ENCODE measurements at places on chromosomes 1 and 21.

DNA sequence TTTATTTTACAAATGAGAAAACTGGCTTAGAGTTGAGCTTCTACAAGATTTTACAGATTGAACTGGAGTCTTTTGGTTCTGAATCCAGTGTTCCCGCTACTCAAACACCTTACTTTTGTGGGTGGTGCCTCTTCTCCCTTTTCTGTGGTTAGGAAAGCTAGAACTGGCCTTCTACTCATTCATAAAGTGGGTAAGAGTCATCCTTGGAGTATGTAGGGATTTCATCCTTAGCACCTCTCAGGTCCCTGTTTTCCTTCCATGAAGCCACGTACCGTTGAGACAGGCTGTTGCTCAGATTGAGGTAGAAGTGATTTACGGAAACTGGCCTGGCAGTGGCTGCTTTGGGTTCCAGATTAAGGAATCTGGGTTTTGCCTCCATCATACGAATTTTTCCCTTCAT, 35.8 kb downstream of the WNT4 start:
- DNase-seq, result no peak

DNA sequence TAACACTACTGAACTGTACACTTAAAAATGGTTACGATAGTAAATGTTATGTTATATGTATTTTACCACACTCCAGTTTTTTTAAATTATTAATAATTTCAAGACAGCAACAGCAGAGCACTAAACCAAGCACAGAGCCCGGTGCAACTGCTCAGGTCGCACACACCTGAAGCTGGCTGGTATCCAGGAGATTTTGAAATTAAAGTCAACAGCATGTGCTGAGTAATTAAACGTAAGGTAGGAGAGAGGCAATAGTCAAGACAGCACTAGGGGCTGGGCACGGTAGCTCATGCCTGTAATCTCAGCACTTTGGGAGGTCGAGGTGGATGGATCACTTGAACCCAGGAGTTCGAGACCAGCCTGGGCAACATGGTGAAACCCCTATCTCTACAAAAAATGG, 35.1 kb upstream of the SLC30A10 start:
- DNase-seq, result no peak

- peak; percentile 79 for DNase-seq
Observed at GRCh38 chr1:36386265-36387140, 779 bp upstream of the STK40 start.

DNA sequence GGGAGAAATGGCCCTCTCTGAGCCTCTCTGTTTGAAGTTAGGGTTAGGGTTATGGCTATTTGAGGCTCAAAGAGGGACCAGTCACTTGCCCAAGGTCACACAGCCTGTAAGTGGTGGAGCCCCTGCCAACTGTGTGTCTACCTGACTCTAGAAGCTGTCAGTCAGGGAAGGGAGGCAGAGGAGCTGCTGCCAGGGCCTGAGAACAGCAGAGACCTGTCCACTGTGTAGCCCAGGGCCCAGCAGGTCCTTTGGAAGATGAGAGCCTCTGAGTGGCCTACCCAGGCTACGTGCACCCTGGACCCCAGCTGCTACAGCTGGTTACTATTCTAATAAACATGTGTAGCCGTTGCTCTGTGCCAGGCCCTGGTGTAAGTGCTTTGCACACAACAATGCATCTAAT, 15.1 kb upstream of the EDN2 start:
- no peak for DNase-seq

GRCh38 chr1:9494936-9495758, 44.1 kb upstream of the SLC25A33 start:
- peak; percentile 21 for DNase-seq

DNA sequence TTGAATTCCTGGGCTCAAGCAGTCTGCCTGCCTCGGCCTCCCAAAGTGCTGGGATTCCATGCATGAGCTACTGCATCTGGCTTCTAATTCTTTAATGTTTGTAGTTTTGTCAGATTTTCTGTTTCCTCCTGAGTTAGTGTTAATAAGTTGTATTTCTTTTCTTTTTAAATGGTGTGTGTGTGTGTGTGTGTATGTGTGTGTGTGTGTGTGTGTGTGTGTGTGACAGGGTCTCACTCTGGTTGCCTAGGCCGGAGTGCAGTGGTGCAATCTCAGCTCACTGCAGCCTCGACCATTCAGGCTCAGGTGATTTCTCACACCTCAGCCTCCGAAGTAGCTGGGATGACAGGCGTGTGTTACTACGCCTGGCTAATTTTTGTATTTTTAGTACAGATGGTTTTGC, 50.2 kb downstream of the ADARB1 start:
- no peak for DNase-seq

- no peak for DNase-seq
Observed at GRCh38 chr1:58454385-58454784, 92.1 kb downstream of the OMA1 start.

- no peak for DNase-seq
Observed at GRCh38 chr1:94739521-94740061, 80.6 kb upstream of the SLC44A3 start.

GRCh38 chr21:33069994-33070743, at the start of gene OLIG1:
Gene OLIG1 (plus strand): TSS chr21:33070141. CDS start chr21:33070247, 106 bp downstream.
- peak; percentile 80 for DNase-seq

- no peak for DNase-seq
Observed at GRCh38 chr1:219883400-219884332, 44.7 kb downstream of the SLC30A10 start.

DNA sequence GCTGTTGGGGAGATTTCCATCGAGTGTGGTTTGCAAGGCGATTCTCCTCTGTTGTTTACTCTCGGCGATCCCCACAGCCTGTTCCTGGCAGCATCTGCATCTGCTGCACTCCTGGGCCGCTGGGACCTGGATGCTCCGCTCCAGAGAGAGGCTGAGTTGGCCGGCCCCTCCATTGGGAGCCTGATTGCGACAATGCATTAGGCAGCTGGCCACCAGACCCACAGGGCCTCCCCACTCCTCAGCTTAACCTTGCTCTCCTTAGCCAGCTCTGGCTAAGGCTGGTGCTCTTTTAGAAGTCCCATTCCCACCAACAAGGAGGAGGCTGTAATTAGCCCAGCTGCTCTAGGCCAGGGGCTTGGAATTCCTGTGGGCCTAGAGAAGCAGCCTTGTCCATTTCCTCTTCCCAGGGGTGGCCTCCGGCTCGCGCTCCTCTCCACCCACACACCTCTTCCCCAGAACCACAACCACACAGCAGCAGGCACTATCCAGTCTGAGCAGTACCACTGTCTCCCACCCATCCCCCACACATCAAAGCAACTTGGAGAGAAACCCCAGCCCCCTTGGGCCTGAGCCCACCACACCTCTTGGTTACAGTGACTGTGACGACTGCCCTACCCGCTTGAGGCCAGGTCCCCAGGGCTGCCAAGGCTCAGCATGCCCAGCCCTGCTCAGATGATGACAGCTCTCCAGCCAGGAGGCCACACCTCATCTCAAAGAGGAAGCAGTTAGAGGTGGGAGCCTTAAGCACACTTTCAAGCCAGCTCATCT, 193.8 kb upstream of the EDN2 start:
- no peak for DNase-seq

DNA sequence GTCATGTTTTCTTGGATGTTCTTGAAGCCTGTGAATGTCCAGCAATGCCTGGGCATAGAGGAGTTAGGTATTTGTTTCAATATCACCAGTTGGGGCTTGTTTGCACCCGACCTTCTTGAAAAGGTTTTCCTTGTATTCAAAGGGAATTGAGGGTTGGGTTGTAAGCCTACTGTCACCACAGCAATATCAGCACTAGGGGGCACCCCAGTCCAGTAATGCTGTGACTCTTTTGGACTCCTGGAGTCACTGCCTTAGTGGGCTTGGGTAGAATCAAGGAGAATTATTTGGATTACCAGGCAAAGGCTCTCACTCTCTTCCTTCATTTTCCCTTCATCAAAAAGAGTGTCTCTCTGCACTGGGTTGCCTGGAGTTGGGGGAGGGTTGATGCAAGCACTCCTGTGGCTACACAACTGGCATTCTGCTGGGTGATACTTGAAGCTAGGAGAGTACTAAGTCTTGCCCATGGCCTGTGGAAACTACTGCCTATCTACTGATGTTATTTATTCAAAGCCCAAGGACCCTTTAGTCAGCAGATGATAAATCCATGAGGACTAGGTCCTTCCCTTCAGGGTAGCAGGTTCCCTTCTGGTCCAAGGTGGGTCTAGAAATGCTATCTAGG, 34.5 kb downstream of the OR10R2 start:
- DNase-seq, result no peak

- no peak for DNase-seq
Observed at GRCh38 chr1:184747089-184747955, 7.3 kb downstream of the EDEM3 start.

DNA sequence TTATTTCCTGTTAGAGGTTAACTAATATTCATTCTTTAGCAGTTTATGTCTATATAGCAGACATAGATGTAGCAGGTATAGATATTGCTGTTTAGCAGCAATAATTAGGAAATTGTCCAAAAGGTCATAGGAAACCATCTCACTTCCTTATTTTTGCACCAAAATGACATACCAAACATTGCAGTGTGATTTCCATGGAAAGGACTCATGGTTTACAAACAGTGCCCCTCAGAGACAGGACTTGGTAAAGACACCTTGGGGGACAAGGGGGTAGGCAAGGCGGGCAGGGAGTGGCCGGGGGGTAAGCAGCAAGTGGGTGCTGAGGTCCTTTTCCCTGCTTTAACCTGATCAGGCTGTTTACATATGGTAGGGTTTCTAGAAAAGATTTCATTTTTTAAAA, 30.5 kb downstream of the BATF3 start:
- no peak for DNase-seq

DNA sequence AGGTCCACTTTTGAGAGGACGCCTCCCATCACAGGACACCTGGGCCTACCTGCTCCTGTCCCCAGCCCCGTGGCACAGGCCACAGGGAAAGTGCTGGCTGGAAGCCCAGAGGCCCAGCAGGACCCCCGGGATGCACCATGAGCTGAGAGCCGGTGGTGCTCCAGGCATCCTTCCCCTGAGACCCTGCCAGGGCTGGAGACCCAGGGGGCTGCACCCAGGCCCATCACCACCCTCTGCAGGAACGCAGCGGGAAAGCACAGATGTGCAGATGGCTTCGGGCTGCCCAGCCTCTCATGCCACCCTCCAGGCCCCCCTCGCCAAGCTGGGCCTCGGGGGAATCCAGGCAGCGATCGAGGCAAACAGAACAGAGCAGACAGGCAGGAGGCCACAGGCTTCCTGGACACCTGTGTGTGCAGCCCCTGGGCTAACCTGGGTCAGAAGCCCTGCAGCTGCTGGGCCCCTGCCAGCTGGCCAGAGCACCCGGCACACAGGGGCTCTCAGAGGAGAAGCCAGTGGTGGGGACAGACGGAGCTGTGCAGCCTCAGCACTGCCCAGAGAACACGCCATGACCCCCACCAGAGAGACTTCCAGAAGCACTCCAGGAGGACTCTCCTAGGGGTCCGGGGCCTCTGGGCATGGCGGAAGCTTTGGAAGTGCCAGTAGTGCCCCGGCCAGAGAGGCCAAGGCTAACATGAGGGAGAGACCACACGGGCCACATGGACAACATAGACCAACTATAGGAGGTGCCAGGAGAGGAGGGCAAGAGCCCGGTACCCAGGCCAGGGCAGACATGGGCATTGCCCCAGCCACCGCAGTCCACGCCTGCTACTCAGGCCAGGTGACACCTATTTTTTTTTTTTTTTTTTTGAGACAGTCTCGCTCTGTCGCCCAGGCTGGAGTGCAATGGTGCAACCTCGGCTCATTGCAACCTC, 71.4 kb downstream of the ARHGEF16 start:
- DNase-seq, result no peak

GRCh38 chr1:112505878-112506277, 2.9 kb upstream of the WNT2B start:
- DNase-seq, result no peak

DNA sequence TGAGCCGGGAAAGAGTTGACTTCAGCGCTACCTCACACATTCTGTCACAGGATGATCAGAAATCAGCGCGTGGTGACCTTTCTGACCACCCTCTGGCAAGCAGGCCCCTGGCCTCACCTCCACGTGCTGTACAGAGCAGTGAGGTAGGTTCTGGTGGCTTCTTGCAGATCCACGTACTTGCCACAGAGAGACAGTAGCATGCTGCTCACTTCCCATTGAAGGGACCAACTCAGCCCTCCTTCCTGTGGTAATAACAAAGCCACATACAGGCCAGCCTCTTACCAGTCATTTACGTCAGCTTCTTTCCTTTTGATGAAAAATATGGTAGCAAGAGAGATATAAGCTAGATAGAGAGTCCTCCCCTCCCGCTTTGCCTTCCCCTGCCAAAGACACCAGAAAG, 200.7 kb downstream of the CHRM3 start:
- no peak for DNase-seq

GRCh38 chr1:10852486-10852885, 56.0 kb upstream of the CASZ1 start:
- no peak for DNase-seq

- DNase-seq, result no peak
Observed at GRCh38 chr21:45496968-45497845, 45.0 kb downstream of the SLC19A1 start.

All from substantia nigra (tissue), 51 donors.